ENCODE measurements at places on chromosomes 6 and 20. TPM values are rescaled to one million over a fixed set of nuclear protein-coding genes. Genes with fewer than 3 reads are reported as not detected.

SNX9 gene
- 41.2 TPM for total RNA-seq

THBD gene
- 19.5 TPM for total RNA-seq

BTBD9 gene
- total RNA-seq: 24.6 TPM

ANKRD66 gene
- total RNA-seq: not detected

CENPW gene
- total RNA-seq: 1.4 TPM

HTR1E gene
- not detected for total RNA-seq

SEC63 gene
- 97.5 TPM for total RNA-seq

SH3BGRL2 gene
- 8.7 TPM for total RNA-seq

LPA gene
- not detected for total RNA-seq

BTNL2 gene
- not detected for total RNA-seq

SNAP91 gene
- total RNA-seq: not detected

OR11A1 gene
- not detected for total RNA-seq

RAET1E gene
- total RNA-seq: 0.45 TPM

TMEM74B gene
- 4.7 TPM for total RNA-seq

MYT1 gene
- total RNA-seq: 0.31 TPM

FRK gene
- 4.5 TPM for total RNA-seq

RSPH9 gene
- not detected for total RNA-seq

EHMT2 gene
- total RNA-seq: 19.9 TPM

All from right cardiac atrium (tissue), 5 donors.